Occipital lobe (tissue), 3 donors: ENCODE measurements at places on chromosomes 5 and 9. TPM values are rescaled to one million over a fixed set of nuclear protein-coding genes. Genes with fewer than 3 reads are reported as not detected.

The C9orf153 gene
- total RNA-seq = 0.62 TPM

The AK8 gene
- total RNA-seq = 1.1 TPM

The FAM78A gene
- total RNA-seq = 1.7 TPM

The FAM114A2 gene
- 26.2 TPM for total RNA-seq

The RASEF gene
- 0.31 TPM for total RNA-seq

The TOR1A gene
- 21.8 TPM for total RNA-seq

The PCDHGA9 gene
- total RNA-seq = 11.9 TPM

The SLC6A7 gene
- 0.62 TPM for total RNA-seq

The SHISAL2B gene
- total RNA-seq = not detected

The PHYHD1 gene
- total RNA-seq = 1.1 TPM

The LHX3 gene
- total RNA-seq = not detected

The LEAP2 gene
- 2.0 TPM for total RNA-seq

The BHMT gene
- total RNA-seq = not detected

The CDKN2B gene
- total RNA-seq = 0.16 TPM

The TRPM6 gene
- 1.1 TPM for total RNA-seq

The GGTA1 gene
- 2.3 TPM for total RNA-seq

The FAM200C gene
- 37.6 TPM for total RNA-seq

The FASTKD3 gene
- total RNA-seq = 21.4 TPM

The SAPCD2 gene
- 1.6 TPM for total RNA-seq

The SLC6A19 gene
- total RNA-seq = not detected

The ABCA2 gene
- 20.9 TPM for total RNA-seq

The ADAMTS13 gene
- 2.2 TPM for total RNA-seq

The GFI1B gene
- not detected for total RNA-seq

The MYORG gene
- total RNA-seq = 4.7 TPM

The TSSK1B gene
- 0.16 TPM for total RNA-seq

The SLC34A1 gene
- total RNA-seq = not detected

The OBP2B gene
- total RNA-seq = not detected

The PCDHGA11 gene
- total RNA-seq = 16.4 TPM

The SYK gene
- 1.9 TPM for total RNA-seq

The CLTB gene
- total RNA-seq = 42.0 TPM

The SH3TC2 gene
- 1.6 TPM for total RNA-seq

The PAEP gene
- total RNA-seq = not detected

The IFNA2 gene
- total RNA-seq = not detected

The NME5 gene
- 9.4 TPM for total RNA-seq

The ACTBL2 gene
- not detected for total RNA-seq

The BARHL1 gene
- not detected for total RNA-seq

The KIF27 gene
- 17.3 TPM for total RNA-seq

The IFNA13 gene
- total RNA-seq = not detected

The FREM1 gene
- total RNA-seq = 1.4 TPM

The MSX2 gene
- total RNA-seq = not detected

The SLC22A4 gene
- 1.6 TPM for total RNA-seq

The FLT4 gene
- 2.3 TPM for total RNA-seq

The NREP gene
- 685 TPM for total RNA-seq

The TMEM252 gene
- not detected for total RNA-seq

The TMC1 gene
- 0.78 TPM for total RNA-seq

The ZBED3 gene
- 2.2 TPM for total RNA-seq

The EIF4EBP3 gene
- not detected for total RNA-seq

The ZNF483 gene
- total RNA-seq = 47.3 TPM

The FOXI1 gene
- not detected for total RNA-seq

The RHOBTB3 gene
- 348 TPM for total RNA-seq

The ADRB2 gene
- total RNA-seq = 1.6 TPM

The ARHGEF39 gene
- 0.94 TPM for total RNA-seq

The ORM2 gene
- not detected for total RNA-seq

The COMMD10 gene
- 35.1 TPM for total RNA-seq

The TPM2 gene
- 18.1 TPM for total RNA-seq
